NCI-H345 (cell line): ENCODE measurements at places on chromosomes 12 and 14.

- no peak for DNase-seq
These were observed 27.0 kb upstream of the DUSP6 start for GRCh38 chr12:89379148-89379838.

DNA sequence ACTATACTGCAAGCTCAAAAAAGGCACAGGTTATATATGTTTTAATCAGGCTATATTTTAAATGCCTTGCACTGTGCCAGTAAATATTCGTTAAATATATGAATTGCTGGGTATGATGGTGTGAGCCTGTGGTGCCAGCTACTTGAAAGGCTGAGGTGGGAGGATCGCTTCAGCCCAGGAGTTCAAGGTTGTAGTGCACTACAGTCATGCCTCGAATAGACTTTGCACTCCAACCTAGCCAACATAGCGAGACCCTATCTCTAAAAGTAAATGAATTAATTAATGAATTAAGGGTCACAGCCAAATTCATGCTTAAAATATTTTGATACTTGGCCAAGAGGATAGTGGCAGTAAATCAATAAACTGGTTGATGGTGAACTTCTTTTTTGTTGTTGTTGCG, 22.2 kb upstream of the MDM2 start:
- no peak for DNase-seq

GRCh38 chr12:129467726-129468125, 436.1 kb downstream of the TMEM132D start:
- DNase-seq = peak; percentile 47

- no peak for DNase-seq
These were observed 23.8 kb downstream of the GNS start for GRCh38 chr12:64735442-64735841.

GRCh38 chr12:48110691-48111311, 4.9 kb upstream of the SENP1 start:
- DNase-seq = no peak

DNA sequence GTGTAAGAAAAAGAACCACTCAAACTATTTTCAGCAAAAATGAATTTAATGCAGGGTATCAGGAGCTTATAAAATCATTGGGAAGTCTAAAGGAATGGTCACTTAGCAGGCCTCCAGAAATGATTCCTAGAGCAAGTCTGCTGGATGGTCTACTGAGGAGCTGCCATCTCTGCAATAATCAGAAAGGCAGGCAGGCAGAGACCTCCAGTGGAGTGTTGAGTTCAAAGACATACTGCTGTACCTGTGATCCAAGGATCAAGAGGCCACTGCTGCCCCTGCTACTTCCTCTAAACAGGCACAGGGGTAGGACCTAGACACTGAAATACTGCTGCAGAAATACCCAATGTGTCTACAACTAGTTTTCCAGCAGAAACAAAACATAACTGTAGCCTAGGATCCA, 14.5 kb upstream of the KICS2 start:
- DNase-seq = no peak

GRCh38 chr12:6460751-6461371, 9.0 kb downstream of the TAPBPL start:
- no peak for DNase-seq

DNA sequence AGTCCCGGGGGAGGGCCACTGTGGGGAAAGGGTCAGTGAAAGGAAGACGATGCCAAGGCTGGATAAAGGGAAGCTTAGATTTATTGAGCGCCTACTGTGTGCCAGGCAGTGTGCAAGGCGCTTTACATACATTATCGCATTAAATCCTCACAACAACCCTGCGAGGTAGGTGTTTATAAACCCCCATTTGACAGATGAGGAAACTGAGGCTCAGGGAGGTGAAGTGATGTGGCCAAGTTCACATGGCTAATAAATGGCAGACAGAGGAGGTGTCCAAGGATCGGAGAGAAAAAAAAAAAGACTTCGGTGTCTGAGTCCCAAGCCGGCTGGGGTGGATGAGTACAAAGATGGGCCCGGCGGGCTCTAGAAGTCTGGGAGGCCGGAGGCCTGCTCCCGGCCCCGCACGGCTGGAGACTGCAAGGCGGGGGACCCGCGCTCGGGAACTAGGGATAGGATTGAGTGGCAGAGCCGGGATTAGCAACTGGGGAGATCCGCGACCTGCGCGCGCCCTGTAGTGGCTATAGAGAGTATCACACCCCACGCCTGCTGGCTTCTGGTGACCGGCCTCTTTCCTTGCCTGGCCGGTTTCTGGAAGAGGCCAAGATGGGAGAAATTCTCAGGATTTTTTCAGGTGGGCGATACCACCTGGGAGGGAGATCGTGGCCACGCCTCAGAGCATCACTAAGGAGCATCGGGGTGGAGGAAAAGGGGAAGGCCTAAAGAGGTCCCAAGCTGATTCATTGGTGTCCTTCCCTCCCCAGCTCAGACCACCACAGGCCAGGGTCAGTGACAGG, 3.9 kb downstream of the DDN start:
- peak; percentile 39 for DNase-seq

DNA sequence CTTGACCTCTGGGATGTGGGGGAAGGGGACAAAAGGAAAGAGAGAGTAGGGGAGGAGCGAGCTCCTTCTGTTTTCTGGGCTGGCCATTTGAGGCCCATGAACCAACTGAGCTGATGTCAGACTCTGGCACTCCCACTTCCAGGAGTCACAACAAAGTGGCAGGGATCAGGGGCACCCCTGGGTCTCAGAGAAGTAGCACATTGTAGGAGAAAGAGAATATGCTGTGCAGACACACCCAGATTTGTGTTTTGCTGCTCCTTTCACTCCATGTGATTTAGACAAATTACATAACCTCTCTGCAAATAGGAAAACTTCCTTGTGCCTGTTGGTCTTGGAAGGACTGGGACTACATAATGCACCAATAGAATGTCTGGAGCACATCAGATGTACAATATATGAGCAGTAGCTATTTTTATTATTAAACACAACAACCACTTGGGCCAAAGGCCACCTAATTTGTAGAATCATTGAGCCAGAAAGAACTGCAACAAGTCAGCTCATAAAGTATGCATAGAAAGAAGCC, 265.5 kb downstream of the ZFP36L1 start:
- no peak for DNase-seq

DNA sequence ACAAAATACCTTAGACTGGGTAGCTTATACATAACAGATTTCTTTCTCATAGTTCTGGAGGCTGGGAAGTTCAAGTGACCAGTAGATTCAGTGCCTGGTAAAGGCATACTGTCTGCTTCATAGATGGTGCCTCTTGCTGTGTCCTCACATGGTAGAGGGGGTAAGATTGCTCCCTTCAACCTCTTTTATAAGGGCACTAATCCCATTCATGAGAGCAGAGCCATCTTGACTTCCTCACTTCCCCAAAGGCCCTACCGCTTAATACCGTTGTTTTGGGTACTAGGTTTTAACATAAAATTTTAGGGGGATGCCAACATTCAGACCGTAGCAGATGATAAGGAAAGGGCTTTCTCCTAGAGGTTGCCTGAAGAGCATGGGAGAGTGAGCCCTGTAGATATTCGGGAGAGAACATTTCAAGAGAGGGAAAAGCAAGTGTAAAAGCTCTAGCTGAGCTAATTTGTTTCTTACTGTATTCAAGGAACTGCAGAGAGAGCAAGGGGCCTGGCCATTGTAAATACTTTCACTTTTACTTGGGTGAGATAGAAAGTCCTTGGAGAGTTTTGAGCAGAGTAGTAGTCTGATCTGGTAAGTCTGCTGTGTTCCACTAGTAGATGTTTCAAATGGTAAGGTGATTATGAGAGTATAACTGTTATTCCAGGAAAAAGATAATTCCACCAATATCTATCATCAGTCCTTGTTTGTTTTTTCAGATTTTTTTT, 27.3 kb downstream of the FRS2 start:
- DNase-seq = no peak
